ENCODE measurements at places on chromosomes 1 and 21.

DNA sequence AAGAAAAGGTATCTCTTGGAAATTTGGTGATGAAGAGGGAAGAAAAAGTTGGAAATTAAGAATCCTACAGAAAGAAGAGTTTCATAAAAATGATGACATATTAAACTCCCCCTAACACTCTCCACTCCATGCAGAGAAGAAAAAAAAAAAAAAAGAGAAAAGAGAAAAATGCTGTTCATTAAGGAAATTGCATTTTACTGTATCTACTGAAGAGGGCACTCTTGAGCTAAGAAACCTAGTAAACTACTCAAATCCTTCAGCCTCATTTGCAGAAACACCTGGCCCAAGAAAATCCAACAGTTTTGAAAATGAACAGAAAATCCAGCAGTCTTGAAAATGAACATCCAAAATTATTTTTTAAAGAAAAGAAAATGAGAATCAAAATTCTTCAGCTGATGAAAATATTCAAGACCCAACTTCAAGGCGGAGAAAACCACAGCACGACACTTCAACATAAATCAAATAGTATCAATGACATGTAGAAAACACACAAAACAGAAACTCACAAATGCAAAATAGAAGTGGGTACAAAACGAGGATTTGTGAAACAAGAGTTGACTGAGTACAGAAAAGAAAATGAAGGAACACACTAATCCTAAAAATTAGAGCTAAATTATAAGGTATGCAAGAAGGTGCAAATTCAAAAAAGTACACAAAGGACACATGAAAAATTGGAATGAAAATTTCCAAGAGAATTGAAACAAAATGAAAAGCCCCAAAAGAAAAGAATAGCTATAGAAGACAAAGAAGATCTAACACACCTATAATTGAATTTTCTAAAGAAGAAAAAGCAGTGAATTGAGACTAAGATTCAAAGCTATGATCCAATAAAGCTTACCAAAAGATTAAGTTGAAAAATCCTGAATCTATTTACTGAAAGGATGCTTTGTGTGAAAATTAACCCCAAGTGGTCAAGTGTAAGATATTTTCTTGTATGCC, 73.2 kb upstream of the DNAJC6 start:
- no peak for DNase-seq

- no peak for DNase-seq
Observed at GRCh38 chr1:23097316-23097715, 71.3 kb downstream of the LUZP1 start.

- no peak for DNase-seq
Observed at GRCh38 chr1:199808110-199808870, 219.2 kb upstream of the NR5A2 start.

- no peak for DNase-seq
Observed at GRCh38 chr1:24727501-24728216, 17.6 kb upstream of the CLIC4 start.

DNA sequence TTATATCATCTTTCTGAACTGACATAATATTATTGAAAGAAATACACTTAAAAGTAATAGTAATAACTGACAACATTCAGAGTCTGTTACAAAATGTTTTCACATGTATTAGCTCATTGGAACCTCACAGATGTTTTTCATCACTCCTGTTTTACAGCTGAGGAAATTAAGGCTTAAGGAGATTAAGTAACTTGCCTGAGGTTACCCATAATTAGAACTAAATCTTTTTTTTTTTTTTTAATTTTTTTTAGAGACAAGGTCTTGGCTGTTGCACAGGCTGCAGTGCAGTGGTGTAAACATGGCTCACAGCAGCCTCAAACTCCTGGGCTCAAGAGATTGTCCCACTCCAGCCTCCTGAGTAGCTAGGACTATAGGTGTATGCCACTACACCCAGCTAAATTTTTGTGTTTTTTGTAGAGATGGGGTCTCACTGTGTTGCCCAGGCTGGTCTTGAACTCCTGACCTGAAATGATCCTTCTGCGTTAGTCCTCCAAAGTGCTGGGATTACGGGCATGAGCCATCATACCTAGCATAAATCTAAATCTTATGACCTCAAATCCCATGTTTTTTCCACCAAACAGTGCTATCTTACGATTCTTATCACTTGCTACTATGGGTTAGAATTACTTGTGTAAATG, 64.7 kb upstream of the MACF1 start:
- DNase-seq = no peak

DNA sequence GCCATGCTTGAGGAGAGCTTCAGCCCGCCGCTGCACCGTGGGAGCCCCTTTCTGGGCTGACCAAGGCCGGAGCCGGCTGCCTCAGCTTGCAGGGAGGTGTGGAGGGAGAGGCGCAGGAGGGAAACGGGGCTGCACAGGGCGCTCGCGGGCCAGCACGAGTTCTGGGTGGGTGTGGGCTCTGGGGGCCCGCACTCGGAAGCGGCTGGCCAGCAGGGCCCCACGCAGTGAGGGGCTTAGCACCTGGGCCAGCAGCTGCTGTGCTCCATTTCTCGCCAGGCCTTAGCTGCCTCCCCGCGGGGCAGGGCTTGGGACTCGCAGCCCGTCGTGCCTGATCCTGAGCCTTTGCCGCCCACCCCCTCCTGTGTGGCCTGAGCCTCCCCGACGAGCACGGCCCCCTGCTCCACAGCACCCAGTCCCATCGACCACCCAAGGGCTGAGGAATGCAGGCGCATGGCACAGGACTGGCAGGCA, 1554.0 kb downstream of the KCNT2 start:
- DNase-seq = no peak

DNA sequence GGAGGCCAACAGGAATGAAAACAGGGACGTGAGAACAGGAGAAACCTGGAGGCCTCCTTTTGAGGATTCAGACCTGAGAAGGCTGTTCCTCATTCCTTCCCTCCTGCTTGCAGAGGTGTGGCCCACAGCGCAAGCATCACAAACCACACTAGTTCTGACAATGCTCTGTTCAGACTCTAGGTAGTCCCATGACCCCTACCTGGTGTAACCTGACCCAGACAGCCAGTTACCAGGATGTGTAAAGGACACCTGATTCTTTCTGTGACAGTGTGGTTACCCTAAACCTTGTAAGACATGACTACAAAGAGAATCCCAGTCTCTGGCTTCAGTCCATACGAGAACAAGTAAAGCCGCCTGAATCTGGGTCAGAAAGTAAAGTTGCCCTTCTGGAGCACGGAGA, 3.2 kb downstream of the MECR start:
- no peak for DNase-seq

DNA sequence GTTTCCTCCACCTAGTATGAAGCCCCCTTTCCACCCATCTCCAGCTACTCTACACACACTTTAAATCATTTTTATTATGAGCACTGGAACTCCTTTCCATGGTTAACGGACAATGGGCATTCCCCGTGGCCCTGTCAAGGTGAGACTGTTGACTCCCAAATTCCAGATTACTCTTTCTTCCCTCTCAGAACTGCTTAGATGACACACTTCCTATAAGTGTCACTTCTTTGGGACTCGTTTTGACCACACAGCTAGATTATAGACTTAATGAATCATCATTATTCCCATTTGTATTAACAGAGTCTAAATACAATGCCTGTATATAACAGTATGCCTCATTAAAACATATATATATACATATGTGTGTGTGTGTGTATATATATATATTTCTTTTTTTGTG, 215.1 kb downstream of the BRINP3 start:
- no peak for DNase-seq

GRCh38 chr1:77468949-77469710, 187.3 kb downstream of the AK5 start:
- no peak for DNase-seq

All from activated CD8-positive, alpha-beta memory T cell treated with anti-CD3 and anti-CD28 coated beads, Interleukin-2, amount 50 U/mL, for 4 hours (primary cell).